ENCODE measurements at places on chromosomes 2 and 18.

- DNase-seq: no peak
These were observed 194.4 kb upstream of the ID2 start for GRCh38 chr2:8487461-8487932.

GRCh38 chr2:176913955-176914354 lies 298.6 kb upstream of the HNRNPA3 start:
- DNase-seq: no peak

DNA sequence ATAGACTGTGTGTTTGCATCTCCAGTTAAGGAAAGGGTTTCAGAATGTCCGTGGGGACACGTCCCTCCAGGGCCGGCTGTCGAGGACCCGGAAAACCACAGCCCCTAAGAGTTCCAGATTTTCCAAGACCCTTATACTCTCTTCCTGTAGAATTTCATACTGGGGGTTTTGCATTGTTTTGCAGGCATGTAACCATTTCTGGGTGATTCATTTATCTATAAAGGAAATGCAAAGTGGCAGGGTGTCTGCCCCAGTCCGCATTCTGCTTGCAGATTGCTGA lies 8.5 kb downstream of the SP9 start:
- no peak for DNase-seq

- DNase-seq: no peak
These were observed 66.8 kb upstream of the FOSL2 start for GRCh38 chr2:28325567-28326468.

DNA sequence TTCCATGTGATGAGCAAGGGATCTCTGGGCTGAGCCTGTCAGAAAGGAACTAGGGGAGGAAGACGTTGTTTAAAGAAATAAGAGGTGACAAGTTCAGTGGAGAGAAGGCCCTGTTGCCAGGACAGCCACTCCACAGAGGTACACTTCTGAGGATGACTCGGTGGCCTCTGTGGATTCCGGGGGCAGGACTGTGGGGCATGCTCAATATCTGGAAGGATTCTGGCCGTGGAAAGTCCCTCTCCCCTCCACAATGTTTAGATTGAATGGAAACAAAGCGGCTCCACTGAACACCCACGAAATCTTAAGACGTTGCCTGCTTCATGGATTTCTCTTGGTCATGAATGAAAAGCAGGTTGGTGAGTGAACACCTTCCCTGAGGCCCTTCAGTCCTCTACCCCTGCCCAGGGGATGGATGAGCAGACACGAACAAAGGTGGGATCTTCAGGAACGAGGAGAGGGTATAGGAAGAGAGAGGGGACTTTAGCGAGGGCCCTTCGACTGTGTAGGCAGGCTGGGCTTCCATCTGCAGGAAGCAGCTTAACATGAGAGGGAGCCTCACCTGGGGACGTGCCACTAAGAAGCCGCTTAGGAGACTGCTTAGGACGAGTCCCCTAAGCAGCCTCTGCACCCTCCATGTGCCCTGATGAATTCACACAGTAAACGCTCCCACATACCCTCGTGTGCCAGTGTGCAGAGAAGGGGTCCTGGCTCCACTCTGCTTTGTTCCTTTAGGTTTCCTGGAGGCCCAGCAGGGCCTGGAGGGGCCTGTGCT lies 1.9 kb downstream of the NTSR2 start:
- DNase-seq: no peak

DNA sequence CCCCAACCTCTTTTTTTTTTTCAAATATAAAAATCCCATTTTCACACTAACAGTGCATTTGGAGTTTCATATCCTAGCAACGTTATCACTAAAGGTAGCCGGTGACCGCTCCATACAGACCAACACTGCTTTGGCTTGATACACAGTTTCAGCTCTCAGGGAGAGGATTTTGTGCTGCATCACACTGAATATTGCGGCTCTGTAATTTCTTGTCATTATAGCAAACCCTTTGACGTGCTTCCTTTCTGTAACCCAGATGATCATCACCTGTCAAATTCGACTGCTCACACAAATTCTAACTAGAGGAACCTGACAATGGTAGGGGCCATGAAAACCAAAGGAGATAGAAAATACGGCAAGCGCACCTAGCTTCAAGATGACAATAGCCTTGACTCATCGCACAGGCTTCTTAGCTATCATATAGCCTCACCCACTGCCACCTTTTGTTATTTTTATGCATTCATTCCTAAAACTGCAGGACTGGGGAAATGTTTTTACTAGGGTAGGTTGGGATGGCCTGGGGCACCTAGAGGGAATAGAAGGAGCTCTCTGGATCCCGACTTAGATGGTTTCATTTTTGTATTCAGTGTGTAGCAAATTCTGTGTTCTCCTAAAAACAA lies 582.9 kb upstream of the PIK3C3 start:
- DNase-seq: no peak

- no peak for DNase-seq
These were observed 100.5 kb upstream of the LMAN1 start for GRCh38 chr18:59459369-59460071.

- peak; percentile 18 for DNase-seq
These were observed 112.2 kb downstream of the OSBPL6 start for GRCh38 chr2:178306352-178307073.

DNA sequence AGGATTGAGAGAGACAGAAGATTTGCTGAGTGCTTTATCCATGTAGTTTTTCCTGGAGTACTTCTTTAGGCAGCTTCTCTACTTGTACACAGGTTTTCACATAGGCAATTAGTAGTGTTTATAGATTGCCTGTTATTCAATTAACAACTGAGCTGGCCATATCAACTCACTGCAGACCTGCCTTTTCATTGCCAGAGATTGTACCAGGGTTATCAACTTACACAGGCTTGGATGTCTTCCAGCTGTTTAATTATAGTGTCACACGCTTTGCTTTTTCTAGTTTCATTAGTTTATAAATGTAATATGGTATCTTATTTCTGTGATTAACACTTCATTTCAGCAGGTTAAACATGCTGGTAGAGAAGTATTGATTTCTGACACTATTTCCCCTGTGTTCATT lies 125.9 kb downstream of the GPD2 start:
- no peak for DNase-seq

DNA sequence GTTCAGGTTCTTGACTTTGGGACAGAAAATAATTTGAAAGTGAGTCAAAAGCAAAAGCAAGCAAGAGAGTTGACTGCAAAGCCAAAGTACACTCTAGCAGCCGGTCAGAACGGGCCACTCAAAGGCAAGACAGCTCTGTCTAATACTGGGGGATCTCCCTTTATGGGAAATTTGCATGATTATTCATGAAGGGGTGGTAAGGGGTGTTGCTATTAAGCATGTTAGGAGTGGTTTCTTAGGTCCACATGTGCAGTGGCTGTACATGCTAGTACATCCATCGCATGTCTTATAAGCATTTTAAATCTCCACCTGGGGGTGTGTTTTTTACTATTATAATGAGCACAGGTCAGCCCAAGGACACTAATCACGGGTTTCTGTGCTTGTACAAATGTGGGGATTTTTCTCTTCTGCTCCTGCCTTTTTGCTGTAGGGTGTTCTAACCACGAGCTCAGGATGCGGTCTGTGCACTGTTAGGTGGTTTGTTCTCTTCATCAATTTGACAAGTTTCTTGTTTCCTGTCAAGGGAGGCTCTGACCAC lies 60.2 kb upstream of the SPP2 start:
- DNase-seq: no peak

DNA sequence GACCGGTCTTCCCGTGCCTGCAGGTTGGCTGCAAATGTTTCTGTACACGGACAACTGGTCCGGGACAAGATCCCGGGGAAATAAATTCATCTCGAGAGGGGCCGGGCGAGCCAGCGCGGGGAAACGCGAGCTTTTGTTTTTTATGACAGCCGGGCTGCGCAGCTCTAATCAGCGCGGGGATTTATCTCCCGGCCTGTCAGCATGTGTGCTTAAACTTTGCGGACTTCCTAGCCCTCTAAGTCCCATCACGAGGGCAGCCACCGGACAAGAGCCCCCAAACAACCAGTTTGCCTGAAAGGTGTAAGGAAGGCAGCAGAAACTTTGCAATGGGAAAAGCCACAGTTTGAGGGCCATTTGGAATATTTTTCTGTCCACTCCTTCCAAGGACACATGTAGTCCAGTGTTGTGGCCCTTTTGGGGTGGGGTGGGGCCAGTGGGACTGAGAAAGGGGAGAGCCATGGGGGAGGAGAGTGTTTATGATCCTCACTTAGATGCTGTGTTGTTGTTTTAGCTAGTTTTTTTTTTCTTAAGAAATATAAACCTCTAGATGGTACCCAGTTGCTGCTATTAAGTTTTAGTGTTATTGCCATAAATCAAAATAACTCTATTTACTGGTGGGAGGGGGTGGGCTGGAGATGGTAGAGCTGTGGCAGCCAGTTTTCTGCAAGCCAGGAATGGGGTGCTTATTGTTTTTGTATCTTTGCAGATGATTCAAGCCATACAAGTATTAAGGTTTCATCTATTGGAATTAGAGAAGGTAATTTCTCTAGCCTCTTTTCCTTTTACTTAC lies 6.0 kb downstream of the MEIS1 start:
- no peak for DNase-seq

GRCh38 chr18:44098551-44099098 lies 582.1 kb upstream of the SETBP1 start:
- no peak for DNase-seq

DNA sequence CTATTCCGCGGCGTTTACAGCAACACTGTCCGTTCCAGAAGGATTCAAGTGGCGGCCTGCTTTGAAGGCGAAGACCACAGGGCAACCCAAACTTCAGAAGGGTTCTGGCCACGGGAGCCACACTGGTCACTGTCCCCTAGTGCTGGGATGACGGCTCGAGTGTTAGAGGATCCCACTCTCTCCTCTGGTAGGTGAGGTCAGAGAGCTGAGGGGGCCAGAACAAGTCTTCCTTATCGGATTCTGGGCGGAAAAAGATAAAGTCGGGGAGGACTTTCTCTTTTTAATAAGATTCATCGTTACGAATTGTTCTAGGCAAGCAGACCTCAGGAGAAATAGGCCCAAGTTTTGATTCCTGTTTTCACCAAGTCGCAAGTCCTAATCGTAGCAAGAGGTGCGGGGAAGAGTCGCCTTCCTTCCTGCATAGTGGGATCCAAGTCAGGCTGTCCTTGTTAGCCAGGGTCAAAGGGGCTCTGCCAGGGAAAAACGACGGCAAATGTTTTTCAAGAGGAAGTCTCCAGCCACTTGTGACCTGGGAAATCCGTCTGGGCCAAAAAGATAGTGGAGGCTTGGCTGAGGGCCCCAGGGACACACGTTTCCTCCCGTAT lies 864 bp upstream of the MYL12A start:
- no peak for DNase-seq

DNA sequence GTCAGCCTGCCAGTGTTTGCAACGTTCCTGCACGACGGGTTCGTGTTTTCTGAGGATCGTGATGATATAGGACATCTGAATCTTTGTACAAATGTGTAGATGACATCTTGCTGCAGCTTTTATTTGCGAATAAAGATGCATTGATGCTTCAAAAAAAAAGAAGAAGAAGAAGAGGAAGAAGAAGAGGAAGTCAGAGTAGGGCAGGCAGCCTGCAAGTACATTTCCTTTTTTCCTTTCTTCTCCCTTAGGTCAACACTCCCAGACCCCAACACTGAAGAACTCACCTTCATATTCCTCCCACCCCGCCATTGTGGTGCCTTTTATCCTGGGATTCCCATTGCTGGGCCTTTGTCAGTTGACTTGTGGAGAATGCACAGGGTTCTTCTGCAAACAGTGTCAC lies 91.5 kb downstream of the FHOD3 start:
- no peak for DNase-seq

DNA sequence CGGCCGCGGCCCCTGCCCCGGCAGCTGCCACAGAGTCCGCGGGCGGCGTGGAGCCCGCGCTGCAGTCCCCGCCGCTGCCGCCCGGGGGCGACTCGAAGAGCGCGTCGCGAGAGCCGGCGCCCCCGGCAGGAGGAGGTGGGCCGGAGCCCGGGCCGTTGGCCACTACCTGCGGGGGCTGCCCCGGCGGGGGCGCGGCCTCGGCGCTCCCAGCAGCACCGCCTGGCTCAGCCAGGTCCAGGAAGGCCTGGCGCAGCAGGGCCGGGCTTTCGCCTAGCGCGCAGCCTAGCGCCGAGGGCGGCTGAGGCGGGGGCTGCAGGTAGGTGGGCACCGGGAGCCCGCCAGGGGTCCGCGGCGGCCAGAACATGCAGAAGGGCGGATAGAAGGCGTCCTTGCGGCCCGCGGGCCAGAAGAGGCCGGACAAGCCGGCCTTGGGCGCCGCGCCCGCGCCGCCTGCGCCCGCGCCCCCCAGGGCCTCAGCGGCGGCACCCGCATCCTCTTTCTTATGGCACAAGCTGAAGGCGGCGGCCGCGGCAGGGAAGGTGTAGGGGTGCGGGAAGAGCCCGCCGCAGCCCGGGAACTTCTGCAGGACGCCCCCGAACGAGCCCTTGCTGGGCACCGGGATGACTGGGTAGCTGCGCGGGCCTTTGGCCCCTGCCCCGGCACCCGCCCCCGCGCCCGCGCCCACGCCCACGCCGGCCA lies 3.9 kb downstream of the SKOR2 start:
- DNase-seq: peak; percentile 50

- DNase-seq: no peak
These were observed at the start of gene SCYGR7 for GRCh38 chr2:227728035-227728434. Gene SCYGR7 (plus strand): TSS chr2:227728335. CDS start chr2:227728335, 0 bp downstream.

DNA sequence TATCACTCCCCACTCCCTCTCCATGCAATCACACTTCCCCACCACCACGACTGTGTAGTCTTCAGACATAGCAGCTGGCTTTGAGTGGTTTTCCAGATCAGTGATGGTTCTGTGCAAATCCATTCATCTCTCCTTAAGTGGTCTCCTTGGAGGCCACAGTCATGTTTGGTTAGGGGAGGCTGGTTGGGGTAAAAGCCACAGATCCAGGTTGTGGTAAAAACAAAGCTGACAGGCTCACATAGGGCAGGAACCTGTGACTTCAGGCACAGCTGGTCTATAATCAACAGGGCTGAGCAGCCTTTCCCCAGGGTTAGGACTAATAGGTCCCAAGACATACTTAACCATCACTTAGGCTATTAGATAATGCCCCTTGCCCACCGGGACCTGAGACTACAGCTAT lies 46.2 kb upstream of the FZD7 start:
- DNase-seq: no peak

DNA sequence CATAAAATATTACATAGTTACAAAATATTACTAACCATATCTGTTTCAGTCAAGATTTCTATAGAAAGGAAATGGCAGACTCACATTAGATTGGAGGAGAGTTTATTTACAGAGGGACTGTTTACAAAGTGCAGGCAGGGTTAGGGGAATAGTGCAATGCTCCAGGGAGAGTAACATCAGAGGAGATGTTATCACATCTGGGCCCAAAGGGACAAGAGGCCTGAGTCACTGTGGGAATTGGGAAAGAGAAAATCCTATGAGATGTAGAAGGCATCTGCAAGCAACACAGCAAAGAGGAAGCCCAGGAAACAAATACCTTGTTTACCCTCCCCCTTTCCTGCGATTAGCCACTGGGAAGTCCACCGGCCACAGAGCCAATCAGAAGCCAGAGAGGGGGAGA lies 227.3 kb upstream of the TANK start:
- DNase-seq: no peak

Data from neural crest cell (in vitro differentiated cells).